ENCODE measurements at places on chromosomes 4 and X.

GRCh38 chr4:169174247-169174646 lies 96.5 kb downstream of the SH3RF1 start:
- DNase-seq = no peak

GRCh38 chr4:184362396-184362795 lies 112.0 kb downstream of the IRF2 start:
- DNase-seq = no peak

DNA sequence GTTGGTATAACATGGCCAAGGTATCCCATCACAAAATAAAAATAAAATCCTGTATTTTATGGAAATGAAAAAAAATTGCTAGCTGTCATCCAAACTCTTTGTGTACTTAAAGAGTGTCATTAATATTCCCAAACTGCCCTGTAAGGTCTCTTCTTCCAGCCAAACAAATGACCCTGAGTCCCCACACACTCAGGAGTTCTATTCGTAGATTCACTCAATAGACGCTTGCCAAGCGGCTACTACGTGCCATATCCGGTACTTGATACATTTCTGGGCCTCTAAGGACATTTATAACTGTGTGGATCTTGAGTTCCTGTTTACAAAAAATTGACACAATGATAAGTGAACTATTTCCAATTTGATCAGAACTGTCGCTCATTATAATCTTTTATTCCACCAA lies 245.1 kb downstream of the SCFD2 start:
- no peak for DNase-seq

- DNase-seq = no peak
Observed at GRCh38 chr4:61762722-61763627, 562.8 kb downstream of the ADGRL3 start.

GRCh38 chr4:98508829-98509598 lies 149.4 kb downstream of the TSPAN5 start:
- DNase-seq = no peak

- DNase-seq = no peak
Observed at GRCh38 chr4:92305878-92306520, 2.2 kb downstream of the GRID2 start.

GRCh38 chr4:158172261-158173258 lies at the start of gene GASK1B:
Gene GASK1B (minus strand): TSS chr4:158173025. CDS start chr4:158171375, 1,650 bp downstream.
- DNase-seq = no peak

DNA sequence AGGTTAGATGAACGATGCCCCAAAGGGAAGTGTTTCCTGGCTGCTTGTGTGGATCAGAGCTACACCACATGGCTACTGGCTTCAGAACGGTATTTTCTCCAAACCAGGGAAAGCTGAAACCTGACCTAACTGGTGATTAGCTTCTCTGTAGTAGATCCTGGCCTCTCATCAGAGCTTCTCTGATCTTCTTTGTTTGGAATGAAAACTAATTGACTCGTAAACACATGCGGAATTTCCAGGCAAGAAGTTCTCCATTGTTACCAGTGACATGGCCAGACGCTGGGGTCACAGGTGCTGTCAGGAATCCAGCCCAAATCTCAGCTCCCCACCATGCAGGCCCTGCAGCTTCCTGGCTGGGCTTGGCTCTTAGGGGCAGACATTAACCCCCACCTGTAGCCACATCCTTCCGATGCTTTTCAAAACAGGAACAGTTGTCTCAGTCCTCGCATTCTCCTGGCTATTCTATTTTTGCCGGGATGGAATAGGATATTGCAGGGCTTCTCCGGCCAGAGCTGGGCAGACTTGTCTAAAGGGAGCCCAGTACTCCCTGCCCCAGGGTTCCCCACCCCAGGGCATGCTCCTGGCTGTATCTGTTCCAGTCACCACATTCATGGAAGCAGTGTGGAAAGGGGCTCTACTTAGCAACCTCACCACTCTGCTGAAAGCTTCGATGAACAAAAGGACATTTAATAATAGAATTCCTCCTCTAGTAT lies 305.4 kb upstream of the F9 start:
- no peak for DNase-seq

DNA sequence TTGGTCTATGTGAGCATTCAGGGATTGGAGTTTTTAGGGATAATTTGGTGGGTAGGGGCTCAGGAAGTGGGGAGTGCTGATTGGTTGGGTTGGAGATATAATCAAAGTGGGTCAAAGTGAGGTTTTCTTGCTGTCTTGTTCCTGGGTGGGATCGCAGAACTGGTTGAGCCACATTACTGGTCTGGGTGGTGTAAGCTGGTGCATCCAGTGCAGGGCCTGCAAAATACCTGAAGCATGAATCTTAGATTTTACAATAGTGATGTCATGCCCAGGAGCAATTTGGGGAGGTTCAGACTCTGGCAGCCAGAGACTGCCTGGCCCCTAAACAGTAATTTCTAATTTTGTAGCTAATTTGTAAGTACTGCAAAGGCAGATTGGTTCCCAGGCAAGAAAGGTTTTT lies 665.6 kb upstream of the PRKX start:
- no peak for DNase-seq

GRCh38 chrX:118171356-118171755 lies 54.7 kb upstream of the KLHL13 start:
- no peak for DNase-seq

Measured in ascending aorta (tissue), 2 donors.